ENCODE measurements at places on chromosomes 2 and 18. TPM values are rescaled to one million over a fixed set of nuclear protein-coding genes. Genes with fewer than 3 reads are reported as not detected.

CAVIN2 gene
- total RNA-seq = 16.9 TPM

KLHL14 gene
- total RNA-seq = not detected

ALK gene
- not detected for total RNA-seq

GRHL1 gene
- 0.65 TPM for total RNA-seq

LIMS3 gene
- total RNA-seq = 0.48 TPM

SERPINB13 gene
- not detected for total RNA-seq

RABL2A gene
- total RNA-seq = 5.3 TPM

IL1R1 gene
- total RNA-seq = 30.5 TPM

FKBP1B gene
- total RNA-seq = 20.7 TPM

GPBAR1 gene
- 0.26 TPM for total RNA-seq

SPATA3 gene
- not detected for total RNA-seq

CCL20 gene
- total RNA-seq = 14.0 TPM

FAM117B gene
- 2.6 TPM for total RNA-seq

OTOS gene
- not detected for total RNA-seq

CIB4 gene
- not detected for total RNA-seq

SLC4A5 gene
- 0.48 TPM for total RNA-seq

FER1L5 gene
- total RNA-seq = under 0.01 TPM

TMEM169 gene
- total RNA-seq = 0.16 TPM

CCDC178 gene
- total RNA-seq = 1.7 TPM

HYCC2 gene
- total RNA-seq = 2.7 TPM

DPYSL5 gene
- total RNA-seq = not detected

IL36B gene
- not detected for total RNA-seq

G6PC2 gene
- total RNA-seq = not detected

OR6B2 gene
- not detected for total RNA-seq

IL1R2 gene
- 6.1 TPM for total RNA-seq

DTNA gene
- 6.6 TPM for total RNA-seq

TANC1 gene
- 17.8 TPM for total RNA-seq
